ENCODE measurements at places on chromosomes 2 and 18.

- no peak for DNase-seq
Measured at GRCh38 chr2:60717691-60718090, 38.4 kb upstream of the PAPOLG start.

DNA sequence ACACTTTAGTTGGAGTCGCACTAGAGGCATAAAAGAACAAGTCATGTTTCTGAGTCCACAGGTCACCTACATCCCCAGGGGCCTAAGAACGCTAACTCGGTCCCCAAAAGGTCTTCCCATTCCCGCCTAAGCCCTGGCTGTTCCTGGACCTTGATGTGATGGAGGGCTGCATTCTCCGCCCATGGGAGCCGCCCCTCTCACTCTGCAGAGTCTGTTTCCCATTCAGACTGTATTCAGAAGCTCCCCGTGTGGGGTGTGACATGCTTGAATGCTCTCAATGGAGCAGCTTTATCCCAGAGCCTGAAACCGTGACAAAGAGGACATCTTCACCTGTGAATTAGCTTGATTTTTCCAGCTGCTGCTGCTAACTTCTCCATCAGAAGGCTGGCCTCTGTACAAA lies 319.0 kb upstream of the KLHL29 start:
- DNase-seq: no peak

- no peak for DNase-seq
Measured at GRCh38 chr2:188277786-188278185, 13.9 kb upstream of the GULP1 start.

DNA sequence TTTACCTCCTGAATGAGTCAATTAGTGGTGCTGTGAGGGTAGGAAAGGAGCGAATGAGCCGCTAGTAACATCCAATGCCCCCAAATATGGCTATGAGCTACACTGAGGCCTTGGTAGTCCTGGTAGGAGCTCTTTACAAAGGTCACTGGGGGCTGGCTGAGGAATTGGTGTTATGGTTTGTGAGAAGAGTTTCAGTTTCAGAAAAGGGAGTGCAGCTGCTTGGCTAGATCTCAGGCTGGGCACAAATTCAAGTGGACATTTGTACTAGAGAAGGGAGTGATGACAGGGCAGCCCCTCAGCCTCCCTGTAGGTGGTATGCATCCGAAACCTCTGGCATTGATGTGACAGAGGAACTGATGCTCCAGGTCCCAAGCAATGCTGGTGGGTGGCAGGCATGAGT lies 13.9 kb upstream of the PAIP2B start:
- DNase-seq: no peak

DNA sequence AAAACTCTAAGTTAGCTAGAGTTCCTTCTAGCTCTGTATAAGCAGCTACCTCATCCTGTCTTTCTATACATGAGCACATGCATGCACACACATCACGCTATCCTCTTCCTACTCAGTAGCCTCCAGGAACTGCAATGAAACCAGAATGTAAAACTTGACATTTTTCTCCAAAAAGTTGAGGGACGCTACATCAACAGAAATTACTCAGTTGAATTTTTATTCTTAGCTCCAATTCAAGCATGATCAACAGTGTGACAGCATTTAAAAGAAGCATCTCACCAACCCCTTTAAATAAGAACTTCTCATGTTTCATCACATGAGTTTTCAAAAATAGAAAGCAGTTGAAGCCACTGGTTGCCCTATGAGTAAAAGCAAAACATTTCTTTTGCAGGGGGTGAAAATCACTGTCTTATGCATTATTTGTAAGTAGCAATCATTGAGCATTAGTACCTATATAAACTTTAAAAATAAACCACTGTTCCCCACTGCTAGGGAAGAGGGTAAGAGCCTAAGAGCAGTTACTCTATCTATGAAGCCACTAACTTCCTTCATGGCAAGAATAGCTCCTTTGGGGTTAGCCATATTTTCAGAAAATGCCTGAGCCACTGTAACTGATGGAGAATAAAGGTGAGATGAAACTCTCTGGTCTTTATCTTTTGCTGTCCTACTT lies 77.9 kb upstream of the ARL5A start:
- no peak for DNase-seq

DNA sequence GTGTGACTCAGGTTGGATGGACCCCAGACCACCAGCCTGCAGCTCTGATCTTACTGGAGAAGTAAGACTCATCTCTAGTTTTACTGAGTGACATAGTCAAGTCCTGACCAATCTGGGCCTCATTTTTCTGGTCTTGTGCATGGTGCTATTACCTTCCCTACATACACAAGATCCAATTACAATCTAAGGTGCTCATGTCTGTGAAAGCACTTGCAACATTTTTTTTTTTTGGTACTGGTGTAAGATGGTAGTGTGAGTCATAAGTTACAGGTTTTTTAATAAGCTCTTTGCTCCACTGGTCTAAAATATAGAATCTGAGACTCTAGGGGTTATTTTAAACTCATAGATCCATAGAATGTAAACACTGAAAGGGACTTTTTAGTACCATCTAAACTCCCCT lies 117.3 kb upstream of the EFEMP1 start:
- no peak for DNase-seq

- no peak for DNase-seq
Measured at GRCh38 chr2:159614534-159615366, 1.6 kb downstream of the BAZ2B start.

GRCh38 chr2:151953467-151953866 lies 125.2 kb upstream of the ARL5A start:
- no peak for DNase-seq

DNA sequence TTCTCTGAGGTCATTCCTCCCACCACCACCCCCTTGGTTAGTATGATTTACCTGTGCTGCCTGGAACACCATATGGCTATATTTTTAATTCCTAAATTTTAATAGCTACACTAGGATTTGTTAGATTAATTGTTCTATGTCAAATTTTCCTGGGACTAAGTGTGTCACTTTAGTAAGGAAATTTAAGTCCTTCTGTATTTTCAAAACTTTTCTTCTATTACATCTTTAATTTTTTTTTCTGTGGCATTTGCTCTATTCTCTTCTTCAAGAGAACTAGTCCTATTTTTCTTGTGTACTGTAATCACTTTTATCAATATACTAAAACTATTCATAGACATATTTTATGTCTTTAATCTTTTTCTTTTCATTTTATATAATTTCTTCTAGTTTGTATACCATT lies 456.9 kb downstream of the ARHGAP15 start:
- no peak for DNase-seq

DNA sequence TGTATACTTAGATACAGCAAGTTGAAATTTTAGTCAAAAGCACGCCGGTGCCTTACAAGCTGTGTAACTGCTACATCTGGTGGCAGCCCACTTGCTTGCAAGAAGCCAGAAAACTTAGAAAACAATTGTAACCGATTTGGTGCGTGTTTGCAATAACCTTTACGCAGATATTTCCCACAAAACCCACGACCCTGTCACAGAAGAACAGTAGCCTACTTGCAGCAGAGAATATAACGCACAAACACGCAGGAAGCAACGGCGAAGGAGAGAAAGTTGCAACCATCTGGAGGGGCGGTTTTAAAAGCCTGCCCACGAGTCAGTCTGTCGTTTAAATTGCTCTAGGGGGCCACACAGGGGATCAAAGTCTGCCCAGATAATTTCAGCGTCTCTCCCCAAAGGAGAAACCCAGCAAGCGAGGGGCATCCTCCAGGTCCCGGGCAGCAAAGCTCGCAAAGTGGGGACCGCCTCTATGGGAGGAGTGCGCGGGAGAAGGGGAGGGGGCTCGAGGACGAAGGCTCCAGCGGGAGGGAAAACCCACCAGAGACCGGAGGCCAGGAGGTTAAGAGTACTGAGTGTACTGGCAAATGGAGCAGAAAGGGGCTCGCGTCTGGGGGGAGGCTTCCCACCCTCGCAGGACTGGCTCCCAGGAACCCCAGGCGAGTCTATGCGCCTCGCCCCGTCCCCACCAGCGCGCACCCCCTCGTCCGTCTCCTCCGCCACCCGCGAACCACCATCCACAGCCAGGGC lies 1.1 kb downstream of the TLK1 start:
- DNase-seq: peak; percentile 69

DNA sequence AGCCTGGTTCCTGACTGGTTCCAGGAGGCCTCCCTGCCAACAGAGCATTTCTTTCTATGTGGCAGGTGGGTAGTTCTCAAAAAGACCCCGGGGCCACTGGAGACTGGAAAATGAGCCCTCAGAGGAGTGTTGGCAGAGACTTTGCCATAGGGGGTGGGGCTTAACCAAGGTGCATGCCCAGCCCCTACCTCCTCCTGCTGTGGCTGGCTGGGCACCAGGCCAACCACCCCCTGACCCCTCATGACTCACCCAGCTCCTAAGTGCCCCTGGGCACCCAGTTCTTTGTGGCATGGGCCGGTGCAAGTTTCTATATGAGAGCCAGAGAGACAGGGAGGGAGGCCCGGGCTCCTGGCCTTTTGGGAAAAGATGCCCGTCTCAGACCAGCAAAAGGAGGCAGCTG lies 98.2 kb upstream of the SMAD2 start:
- no peak for DNase-seq

DNA sequence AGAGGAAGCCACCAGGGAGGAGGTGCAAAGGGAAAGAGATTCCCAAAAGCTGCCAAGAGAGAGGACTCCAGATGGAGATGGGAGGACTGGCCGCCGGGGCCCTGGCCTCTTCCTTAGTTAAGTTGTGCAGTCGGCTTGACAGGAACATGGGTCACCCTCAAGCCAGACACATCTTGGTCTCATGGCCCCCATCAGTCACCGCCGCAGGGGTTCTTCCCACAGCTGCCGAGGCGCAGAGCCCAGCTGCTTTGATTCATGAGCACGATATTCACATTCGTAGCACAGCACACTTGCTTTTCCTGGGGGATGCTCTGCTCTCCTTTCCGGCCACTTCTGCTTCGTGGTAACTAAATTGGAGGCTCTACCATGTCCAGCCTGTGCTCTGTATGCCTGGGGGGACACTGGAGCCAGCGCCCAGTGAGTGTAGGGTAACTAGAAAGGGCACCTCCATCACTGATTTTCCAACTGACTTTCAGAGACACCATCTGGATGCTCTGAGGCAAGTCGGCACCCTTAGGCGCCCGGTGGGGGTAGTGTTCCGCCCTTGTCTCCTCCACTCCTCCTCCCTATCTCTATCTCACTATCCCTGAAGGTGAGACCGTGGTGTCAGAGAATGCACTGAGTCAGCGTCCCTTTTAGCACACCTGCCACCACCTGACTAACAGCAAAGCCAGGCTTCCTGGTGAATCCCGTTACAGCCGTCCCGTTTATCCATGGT lies 13.3 kb downstream of the TWIST2 start:
- DNase-seq: no peak

DNA sequence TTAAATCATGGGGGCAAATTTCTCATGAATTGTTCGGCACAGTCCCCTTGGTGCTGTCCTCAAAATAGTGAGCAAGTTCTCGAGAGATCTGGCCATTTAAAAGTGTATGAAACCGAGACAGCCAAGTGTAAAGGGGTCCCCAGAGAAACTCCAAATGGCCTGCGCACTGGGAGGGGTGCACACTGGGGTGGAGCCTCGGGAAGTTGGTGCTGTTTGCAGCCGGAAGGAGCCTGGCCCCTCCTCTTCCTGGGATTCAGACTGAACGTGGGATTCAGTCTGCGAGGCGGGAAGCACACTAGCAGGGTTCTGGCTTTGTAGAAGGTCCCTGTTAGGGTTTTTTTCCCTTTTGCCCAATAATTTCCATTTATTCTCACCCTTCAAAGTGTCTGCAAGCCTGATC lies 48.8 kb downstream of the RABL2A start:
- no peak for DNase-seq

GRCh38 chr2:10366601-10367270 lies 64.0 kb downstream of the HPCAL1 start:
- DNase-seq: no peak

DNA sequence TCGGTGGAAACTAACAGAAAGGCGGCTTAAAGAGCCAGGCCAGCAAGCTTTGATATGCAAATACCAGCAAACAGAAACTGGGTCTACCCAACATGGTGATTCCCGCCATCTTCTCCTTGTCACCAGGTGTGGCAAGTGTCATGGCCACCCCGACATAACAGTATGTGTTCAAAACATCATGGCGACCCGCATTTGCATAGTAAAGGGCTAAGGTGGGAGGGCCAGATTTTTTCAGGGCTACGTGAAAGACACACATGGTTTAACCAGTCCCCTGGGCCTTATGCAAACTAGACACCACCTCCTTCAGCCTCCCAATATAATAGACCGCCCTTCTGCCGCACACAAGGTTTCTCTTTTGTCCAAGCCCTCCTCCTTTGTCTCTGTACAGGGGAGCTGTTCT lies 260.4 kb downstream of the METTL4 start:
- no peak for DNase-seq

- no peak for DNase-seq
Measured at GRCh38 chr18:60508108-60508507, 135.5 kb upstream of the MC4R start.

- DNase-seq: no peak
Measured at GRCh38 chr2:229575569-229576315, 138.6 kb downstream of the DNER start.

- DNase-seq: no peak
Measured at GRCh38 chr2:119219873-119220272, 3.8 kb upstream of the STEAP3 start.

- DNase-seq: no peak
Measured at GRCh38 chr18:67200665-67201064, 315.9 kb downstream of the DSEL start.

- DNase-seq: no peak
Measured at GRCh38 chr18:3055816-3056215, 42.9 kb upstream of the LPIN2 start.

DNA sequence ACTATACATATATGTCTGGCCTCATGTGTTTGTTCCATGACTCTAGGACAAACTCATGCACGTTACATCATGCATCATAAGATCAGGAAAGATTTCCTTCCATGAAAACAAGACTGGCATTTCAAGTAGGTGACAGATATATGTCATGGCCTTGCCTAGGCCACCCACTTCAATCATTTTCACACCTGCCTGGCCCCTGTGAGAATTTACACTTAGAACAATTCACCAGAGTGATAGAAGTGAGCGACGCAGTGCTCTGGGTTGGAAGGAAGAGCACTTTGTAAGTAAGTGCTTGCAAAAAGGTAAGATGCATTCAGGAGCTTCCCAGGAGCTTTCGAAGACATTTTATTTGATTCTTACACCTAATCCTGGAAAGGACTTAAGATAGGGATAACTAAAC lies 39.5 kb downstream of the TMEM163 start:
- no peak for DNase-seq

DNA sequence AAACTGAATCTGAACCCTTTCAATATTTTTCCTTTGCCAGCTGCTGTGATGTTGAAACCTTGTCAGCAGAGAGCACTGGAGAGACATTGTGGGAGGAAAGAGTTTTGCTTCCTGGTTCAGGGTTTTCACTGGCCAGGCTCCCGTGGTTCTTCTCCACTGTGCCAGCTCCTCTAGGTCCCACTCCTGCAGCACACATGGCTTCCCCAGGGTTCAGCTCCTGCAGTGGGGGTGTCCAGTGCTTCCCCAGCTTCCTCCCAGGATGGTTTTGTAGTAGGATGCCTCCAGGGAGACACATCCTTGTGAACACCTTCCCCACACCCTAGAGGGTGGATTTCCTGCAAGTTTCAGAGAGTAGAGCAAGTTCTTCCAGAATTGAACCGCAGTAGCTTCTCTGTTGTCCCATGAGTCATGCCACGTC lies 24.0 kb upstream of the SULT1C3 start:
- DNase-seq: no peak

GRCh38 chr2:10410001-10410822 lies 37.9 kb downstream of the ODC1 start:
- no peak for DNase-seq

Measured in stimulated activated CD8-positive, alpha-beta memory T cell treated with anti-CD3 and anti-CD28 coated beads, Interleukin-4, amount 100 ng/mL, for 48 hours (primary cell).